ENCODE measurements at places on chromosomes 4 and X.

GRCh38 chrX:98956014-98956413 is 1454.1 kb downstream of the PCDH19 start:
- H3K27ac ChIP-seq = no peak overlapping the region
- H3K4me3 ChIP-seq = no peak overlapping the region
- no peaks in the 10 kb centered on the region for H3K27me3 ChIP-seq
- no peak for DNase-seq

DNA sequence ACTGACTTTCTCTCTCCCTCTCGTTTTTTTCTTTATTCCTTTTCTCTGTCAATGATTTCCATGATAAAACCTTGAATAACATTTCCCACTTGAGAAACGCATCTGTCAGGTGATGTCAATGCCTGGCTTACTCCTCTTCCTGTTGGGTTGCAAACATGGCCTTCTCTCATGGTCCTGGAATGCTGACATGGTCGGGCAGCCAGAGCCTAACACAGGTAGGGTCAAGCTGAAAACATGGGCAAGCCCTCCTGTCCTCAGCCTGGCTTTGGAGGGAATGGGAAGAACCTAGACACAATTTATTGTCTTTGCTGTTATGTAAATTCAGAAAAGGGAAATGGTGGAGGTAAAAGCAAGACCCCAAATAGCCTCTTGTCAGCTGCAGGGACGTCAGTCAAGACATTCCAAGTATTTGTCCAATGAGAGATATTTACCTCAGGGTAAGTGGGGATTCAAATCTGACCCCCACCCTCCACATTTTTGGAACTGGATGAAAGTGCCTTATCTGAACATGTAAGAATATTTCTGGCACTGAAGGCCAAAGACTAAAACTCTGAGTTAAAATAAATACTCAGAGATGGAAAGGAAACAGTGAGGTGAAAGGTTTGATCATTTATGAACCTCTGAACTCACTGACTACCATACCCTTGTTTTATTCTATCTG is 473.8 kb downstream of the SPRY1 start:
- H3K36me3 ChIP-seq = no peaks in the 10 kb centered on the region
- H3K27me3 ChIP-seq = no peaks in the 10 kb centered on the region
- no peak overlapping the region for H3K27ac ChIP-seq
- H3K4me1 ChIP-seq = no peaks in the 10 kb centered on the region

DNA sequence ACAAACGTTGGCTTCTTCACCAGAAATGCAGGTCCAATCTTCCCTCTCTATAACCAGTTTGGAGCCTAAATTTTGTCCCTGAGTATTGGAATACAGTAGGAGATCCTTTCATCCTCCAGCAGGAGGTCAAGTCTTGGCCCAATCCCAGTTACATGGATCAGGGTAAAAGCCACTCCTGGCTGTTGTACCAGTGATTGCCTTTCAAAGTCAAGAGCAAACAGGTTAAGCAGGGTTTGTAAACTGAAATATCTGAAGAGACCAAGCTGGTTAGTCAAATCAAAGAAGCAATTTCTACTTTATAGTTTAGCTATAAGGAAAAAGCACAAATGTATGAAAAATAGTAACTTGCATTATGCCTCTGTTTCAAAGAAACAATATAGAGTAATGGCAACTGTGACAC is 329.4 kb downstream of the NAF1 start:
- no peaks in the 10 kb centered on the region for H3K36me3 ChIP-seq
- no peak overlapping the region for H3K4me3 ChIP-seq
- H3K27me3 ChIP-seq = no peaks in the 10 kb centered on the region

GRCh38 chr4:179797738-179798137 is 2355.5 kb upstream of the AGA start:
- DNase-seq = no peak
- H3K27me3 ChIP-seq = no peaks in the 10 kb centered on the region
- H3K36me3 ChIP-seq = no peaks in the 10 kb centered on the region
- no peak overlapping the region for H3K27ac ChIP-seq

DNA sequence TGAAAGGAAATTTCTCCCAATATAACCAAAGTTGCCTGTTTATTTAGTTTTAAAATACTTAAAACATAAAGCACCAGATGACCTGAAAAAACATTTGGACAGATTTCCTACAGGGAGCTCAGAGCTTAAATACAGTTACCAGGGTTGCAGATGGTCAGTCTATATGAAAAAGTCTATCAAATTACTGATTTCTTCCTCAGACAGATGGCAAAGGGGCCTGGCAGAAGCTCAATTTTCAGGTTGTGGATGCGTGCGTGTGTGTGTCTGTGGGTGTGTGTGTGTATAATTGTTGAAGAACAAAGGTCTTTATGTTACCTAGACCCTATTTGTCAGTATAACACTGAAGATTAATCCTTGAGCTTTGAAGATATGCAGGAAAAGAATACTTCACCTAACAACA is 169.4 kb downstream of the MAD2L1 start:
- H3K27ac ChIP-seq = no peak overlapping the region
- H3K4me1 ChIP-seq = no peaks in the 10 kb centered on the region
- DNase-seq = no peak
- no peaks in the 10 kb centered on the region for H3K27me3 ChIP-seq
- H3K36me3 ChIP-seq = no peaks in the 10 kb centered on the region
- H3K4me3 ChIP-seq = no peak overlapping the region

GRCh38 chr4:11471618-11472017 is 42.9 kb upstream of the HS3ST1 start:
- no peak overlapping the region for H3K4me3 ChIP-seq
- no peak overlapping the region for H3K27ac ChIP-seq
- no peaks in the 10 kb centered on the region for H3K27me3 ChIP-seq
- no peaks in the 10 kb centered on the region for H3K4me1 ChIP-seq

DNA sequence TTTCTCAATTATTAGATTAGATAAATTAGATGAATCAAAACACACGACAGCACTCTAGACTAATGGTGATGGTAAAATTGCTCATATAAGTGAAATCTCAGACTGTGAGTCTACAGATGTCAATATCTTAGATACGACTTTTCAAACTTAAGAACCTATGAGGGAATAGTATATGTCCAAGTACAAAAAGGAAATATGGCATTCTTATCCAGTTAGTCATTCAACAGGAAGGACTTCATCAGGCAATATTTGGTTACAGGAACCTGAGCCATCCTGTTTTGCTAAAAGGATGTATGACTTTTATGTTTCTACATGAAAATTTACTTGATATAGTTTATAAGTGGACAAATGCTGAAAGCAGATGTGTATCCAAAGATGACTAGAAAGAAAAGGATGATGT is 107.0 kb downstream of the CT47B1 start:
- H3K4me1 ChIP-seq = peaks cover 12% of the 10 kb centered on the region
- DNase-seq = no peak
- H3K4me3 ChIP-seq = no peak overlapping the region
- H3K36me3 ChIP-seq = no peaks in the 10 kb centered on the region
- H3K27me3 ChIP-seq = no peaks in the 10 kb centered on the region
- no peak overlapping the region for H3K27ac ChIP-seq

GRCh38 chrX:101348452-101349192 is at the start of gene TIMM8A:
TSS of gene TIMM8A (minus strand) at chrX:101348742. CDS start at chrX:101348664, 78 bp downstream.
- peaks cover 23% of the 10 kb centered on the region for H3K4me1 ChIP-seq

DNA sequence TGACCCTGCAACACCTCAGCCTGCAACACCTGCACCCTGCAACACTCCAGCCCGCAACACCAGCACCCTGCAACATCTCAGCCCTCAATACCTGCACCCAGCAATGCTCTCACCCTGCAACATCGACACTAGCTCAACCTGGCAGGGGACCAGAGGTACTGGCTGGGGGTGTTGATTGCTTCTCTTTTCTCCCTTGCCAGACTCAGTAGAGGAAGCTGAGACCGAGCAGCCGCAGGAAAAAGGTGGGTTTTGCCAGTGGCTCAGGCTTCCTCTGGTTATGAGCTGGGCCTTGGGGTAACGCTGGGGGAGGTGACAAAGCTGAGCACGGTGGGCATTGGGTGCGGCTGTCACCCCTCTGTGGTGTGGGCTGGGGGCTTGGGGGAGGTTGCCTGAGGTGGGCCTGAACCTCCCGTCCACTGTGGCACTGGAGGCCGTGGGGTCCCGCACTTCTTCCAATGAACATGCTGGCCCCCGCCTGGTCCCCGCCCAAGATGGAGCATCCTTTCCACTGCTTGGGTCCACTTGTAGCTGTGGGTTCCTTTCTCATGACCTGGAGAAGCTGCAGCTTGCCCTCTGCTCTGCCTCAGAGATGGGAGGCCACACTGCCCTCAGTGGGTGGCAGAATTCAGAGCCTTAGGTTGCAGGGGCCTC is 26.0 kb downstream of the SH3TC1 start:
- no peaks in the 10 kb centered on the region for H3K36me3 ChIP-seq
- H3K4me1 ChIP-seq = peaks cover 9% of the 10 kb centered on the region
- no peaks in the 10 kb centered on the region for H3K27me3 ChIP-seq

DNA sequence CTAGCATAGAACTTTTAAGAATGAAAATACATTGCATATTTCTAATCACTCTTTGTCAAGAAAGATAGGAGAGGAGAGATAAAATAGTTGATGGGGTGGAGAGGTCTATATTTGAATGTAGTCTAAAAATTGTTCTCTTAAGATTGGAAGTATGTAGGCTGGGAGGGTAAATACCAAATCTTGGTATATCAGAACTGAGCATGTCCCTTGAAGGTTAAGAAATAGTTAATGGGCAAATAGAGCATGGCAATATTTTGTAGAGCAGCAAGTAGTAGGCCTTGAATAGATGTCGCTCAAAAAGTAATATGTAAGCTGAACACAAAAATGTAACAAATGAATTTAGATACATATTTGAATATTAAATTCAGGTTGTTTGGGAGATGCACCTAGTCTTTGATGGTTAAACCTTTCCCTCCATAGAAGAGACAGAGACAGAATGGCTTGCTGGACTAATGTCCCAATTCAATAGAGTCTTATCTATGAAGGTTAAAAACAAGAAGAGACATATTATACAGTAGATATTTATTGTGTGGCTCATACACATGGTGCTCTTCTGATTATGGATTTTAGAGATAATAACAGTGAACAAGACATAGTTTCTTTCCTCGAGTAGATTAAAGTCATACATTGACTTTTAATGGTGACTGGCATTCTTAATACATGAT is 12.5 kb downstream of the ALB start:
- H3K36me3 ChIP-seq = no peaks in the 10 kb centered on the region
- no peaks in the 10 kb centered on the region for H3K27me3 ChIP-seq
- H3K4me1 ChIP-seq = no peaks in the 10 kb centered on the region
- no peak overlapping the region for H3K27ac ChIP-seq
- H3K4me3 ChIP-seq = no peak overlapping the region
- DNase-seq = no peak

DNA sequence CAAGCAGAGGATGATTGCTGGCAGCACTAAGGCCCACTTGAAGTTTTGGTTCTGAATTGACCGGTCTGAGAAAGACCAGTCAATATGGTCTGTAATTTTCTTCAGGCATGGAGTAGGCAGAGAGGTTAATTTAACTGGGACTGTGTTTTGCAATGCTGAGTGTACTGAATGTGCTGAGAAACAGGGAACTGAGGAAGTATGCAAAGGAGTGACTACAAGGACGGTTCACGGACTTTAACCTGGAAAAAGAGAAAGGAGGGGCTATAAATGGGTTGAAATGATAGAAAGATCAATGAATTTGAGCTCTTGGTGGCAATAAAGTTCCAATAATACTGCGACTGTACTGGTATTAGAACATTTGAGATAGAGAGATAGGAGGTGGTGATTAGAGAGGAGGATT is 84.5 kb downstream of the MAGEB17 start:
- no peaks in the 10 kb centered on the region for H3K27me3 ChIP-seq
- H3K36me3 ChIP-seq = no peaks in the 10 kb centered on the region
- no peak overlapping the region for H3K27ac ChIP-seq
- peaks cover 9% of the 10 kb centered on the region for H3K4me1 ChIP-seq

DNA sequence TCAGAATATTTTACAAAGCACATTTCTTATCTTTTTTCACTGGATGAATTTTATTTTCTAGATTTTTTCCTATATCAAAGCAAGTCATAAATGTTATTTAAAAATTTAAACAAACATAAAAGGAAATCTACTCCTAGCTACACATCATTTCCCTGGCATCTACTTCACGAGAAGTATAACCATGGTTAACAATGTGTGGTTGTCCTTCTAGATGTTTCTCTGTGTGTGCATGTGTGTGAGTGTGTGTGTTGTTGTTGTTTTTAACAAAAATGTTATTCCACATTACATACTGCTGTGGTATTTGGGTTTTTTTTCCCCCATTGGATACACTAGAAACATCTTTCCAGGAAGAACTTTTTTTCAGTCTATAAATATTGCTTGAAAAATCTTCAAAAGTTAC is 103.1 kb downstream of the CHIC2 start:
- H3K27me3 ChIP-seq = no peaks in the 10 kb centered on the region
- peaks cover 73% of the 10 kb centered on the region for H3K4me1 ChIP-seq
- peak overlapping the region; percentile 98 for H3K27ac ChIP-seq
- no peak overlapping the region for H3K4me3 ChIP-seq

GRCh38 chrX:87003031-87003430 is 514.6 kb upstream of the KLHL4 start:
- no peaks in the 10 kb centered on the region for H3K27me3 ChIP-seq
- no peak overlapping the region for H3K4me3 ChIP-seq
- DNase-seq = no peak
- no peaks in the 10 kb centered on the region for H3K4me1 ChIP-seq
- H3K27ac ChIP-seq = no peak overlapping the region

GRCh38 chrX:1754077-1754476 is 139.2 kb downstream of the ASMT start:
- DNase-seq = no peak
- no peaks in the 10 kb centered on the region for H3K27me3 ChIP-seq
- no peak overlapping the region for H3K4me3 ChIP-seq
- H3K36me3 ChIP-seq = no peaks in the 10 kb centered on the region
- H3K4me1 ChIP-seq = no peaks in the 10 kb centered on the region

DNA sequence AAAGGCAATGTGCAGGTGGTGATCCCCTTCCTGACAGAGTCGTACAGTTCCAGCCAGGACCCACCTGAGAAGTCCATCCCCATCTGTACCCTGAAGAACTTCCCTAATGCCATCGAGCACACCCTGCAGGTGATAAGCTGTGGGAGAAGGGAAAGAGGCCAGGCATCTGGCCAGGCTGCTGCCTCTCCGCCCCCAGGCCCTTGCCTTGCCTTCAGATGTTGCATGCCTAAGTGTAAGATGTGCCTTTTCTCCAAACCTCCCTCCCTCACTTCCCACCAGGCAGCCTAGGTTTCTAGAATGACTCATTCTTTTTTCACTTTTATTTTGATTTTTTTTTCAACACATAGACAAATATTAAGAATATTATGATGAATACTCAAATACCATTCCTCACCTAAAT is 12.2 kb upstream of the CDK16 start:
- no peaks in the 10 kb centered on the region for H3K4me1 ChIP-seq
- H3K27me3 ChIP-seq = no peaks in the 10 kb centered on the region
- DNase-seq = no peak
- H3K27ac ChIP-seq = no peak overlapping the region

DNA sequence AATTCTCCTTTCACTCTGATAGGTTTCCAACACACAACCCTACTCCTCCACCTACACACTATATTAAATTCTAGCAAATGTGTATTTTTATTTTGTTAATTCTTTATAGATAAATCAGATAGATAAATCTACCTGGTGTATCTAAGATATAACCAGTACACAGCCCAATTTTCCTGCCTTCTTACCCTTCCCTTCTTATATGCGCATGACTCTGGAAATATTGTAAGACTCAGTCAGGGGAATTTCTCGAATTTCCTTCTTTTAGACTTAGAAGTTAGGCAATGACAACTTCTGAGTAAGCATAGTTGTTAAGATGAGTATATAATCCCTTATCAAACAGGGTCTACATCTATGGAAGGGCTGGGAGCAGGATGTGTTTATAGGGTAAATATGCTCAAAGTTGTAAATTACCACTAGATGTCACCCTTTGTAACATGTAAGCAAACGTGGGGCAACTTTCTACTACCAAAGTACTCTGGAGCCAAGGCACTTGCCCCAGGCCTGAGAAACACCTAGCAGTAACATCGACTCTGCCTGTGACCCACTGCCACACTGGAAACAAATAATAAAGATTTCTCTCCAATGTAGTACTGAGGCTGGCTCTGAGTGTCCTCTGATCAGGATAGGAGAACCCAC is 444.7 kb downstream of the IQCM start:
- H3K36me3 ChIP-seq = no peaks in the 10 kb centered on the region
- no peaks in the 10 kb centered on the region for H3K4me1 ChIP-seq
- H3K27ac ChIP-seq = no peak overlapping the region
- H3K4me3 ChIP-seq = no peak overlapping the region
